Stimulated activated CD4-positive, alpha-beta T cell treated with anti-CD3 and anti-CD28 coated beads, Interleukin-1b, Interleukin-23, amount 100 ng/mL, for 4 hours (primary cell): ENCODE measurements at places on chromosomes 7 and 10.

- DNase-seq = no peak
Observed at GRCh38 chr10:112283100-112283499, at the start of gene TECTB. TSS of gene TECTB (plus strand) at chr10:112283400. CDS start at chr10:112283735, 335 bp downstream.

- no peak for DNase-seq
Observed at GRCh38 chr10:32377458-32378259, 30.7 kb upstream of the EPC1 start.

- DNase-seq = no peak
Observed at GRCh38 chr10:31359979-31360378, 41.0 kb downstream of the ZEB1 start.

- no peak for DNase-seq
Observed at GRCh38 chr10:68208424-68209042, 23.4 kb downstream of the ATOH7 start.

GRCh38 chr7:70384024-70384423 is 747.9 kb upstream of the GALNT17 start:
- DNase-seq = no peak

DNA sequence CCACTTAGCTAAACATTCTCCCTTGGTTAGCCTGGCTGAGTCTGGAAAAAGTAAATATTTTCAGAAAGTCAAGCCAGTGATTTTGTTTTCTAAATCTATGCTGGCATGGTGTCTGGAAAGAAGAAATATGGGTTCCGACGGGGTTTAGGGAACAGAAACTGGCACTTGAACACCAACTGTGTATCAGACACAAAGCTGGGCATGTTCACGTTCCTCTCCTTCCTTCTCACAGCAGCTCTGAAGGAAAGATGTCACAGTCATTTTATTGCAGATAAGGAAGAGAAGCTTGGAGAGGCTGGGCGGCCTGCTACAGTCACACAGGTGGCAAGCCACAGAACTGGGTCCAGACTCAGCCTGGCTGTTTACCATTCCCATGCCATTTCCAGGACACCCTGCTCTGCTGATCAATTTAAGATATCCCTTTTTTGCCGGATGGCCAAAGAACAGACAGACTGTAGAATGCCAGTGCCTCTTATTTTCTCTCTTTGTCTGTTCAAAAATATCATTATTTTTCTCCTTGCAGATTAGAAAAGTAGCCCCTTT is 118.8 kb downstream of the HERPUD2 start:
- DNase-seq = no peak

DNA sequence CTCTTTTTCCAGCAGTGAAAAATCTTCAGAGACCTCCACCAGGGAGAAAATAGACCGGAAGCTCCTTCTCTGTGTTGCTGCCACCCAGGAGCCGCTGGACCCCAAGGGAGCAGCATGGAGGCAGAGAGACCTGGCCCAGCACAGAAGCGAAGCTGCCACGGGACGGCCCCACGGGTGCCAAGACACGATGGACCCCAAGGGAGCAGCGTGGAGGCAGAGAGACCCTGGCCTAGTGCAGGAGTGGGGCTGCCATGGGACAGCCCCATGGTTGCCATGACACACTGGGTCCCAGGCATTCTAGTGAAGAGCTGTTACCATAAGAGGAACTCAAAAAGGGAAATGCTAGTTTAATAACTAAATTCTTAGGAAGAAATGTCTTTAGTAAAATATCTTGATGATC is 186.3 kb downstream of the PTPRN2 start:
- DNase-seq = no peak

DNA sequence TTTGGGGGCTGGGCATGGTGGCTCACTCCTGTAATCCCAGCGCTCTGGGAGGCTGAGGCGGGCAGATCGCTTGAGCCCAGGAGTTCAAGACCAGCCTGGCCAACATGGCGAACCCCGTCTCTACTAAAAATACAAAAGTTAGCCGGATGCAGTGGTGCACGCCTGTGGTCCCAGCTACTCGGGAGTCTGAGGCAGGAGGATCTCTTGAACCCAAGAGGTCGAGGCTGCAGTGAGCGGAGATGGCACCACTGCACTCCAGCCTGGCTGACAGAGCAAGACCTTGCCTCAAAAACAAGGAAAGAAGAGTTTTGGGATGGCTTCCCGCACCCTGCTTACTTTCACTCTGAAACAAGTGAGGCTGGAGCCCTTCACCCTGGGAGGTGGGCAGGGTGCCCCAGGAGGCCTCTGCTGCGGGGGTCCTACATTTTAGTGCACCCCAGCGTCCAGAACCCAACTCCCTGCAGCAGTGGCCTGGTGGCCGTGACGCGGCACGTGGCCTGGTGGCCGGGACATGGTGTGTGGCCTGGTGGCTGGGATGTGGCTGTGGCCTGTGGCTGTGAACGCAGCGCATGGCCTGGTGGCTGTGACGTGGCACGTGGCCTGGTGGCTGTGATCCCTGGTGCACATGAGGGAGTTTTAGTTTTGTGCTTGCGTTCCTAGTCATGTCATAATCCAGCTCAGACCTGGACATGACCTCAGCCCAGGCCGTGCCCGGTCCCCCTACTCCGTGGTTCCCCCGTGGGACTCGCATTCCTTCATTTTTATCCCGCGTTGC is 9.3 kb downstream of the KNDC1 start:
- no peak for DNase-seq

- no peak for DNase-seq
Observed at GRCh38 chr7:5179756-5180155, 10.3 kb upstream of the WIPI2 start.

DNA sequence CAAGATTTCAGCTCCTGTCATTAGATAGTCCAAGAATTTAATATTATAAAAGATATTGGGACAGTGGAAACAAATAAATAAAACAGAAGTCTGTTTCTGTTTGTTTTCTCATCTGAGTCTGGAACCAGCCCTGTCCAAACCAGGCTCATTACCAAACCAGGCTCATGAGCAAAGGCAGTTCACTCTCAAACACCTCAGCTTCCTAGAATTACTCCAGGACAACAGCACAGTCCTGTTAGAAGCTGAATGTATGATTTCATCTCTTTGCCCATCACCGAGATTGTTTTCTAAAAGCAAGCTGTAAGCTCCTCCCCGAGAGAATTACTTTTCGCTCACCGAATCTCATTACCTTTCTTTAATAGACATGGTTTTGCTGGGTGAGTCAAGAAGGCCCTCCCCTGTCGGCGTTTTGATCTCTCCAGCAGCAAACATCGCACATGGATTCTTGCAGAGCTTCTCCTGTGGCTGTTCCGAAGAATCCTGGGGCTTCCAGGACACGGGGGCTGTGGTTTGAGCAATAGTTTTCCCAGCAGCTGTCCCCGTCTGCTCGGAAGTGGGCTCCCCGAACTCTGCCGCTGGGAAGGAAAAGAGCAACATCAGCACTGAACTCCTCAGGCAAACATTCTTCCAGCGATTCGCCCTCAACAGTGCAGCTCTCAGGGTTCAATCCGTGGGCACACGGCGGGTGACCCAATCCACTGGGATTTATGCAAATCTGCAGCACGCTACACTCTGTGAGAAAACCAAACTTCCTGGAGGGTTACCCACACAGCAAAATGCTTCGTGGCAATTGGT is 112.5 kb downstream of the SVIL start:
- no peak for DNase-seq

- DNase-seq = no peak
Observed at GRCh38 chr7:113085781-113086390, 741 bp downstream of the GPR85 start.

- peak; percentile 40 for DNase-seq
Observed at GRCh38 chr7:5773661-5774086, 7.8 kb downstream of the RNF216 start.

- no peak for DNase-seq
Observed at GRCh38 chr7:156064971-156065386, 252.7 kb upstream of the SHH start.

- no peak for DNase-seq
Observed at GRCh38 chr7:152341039-152341913, 94.5 kb downstream of the KMT2C start.

DNA sequence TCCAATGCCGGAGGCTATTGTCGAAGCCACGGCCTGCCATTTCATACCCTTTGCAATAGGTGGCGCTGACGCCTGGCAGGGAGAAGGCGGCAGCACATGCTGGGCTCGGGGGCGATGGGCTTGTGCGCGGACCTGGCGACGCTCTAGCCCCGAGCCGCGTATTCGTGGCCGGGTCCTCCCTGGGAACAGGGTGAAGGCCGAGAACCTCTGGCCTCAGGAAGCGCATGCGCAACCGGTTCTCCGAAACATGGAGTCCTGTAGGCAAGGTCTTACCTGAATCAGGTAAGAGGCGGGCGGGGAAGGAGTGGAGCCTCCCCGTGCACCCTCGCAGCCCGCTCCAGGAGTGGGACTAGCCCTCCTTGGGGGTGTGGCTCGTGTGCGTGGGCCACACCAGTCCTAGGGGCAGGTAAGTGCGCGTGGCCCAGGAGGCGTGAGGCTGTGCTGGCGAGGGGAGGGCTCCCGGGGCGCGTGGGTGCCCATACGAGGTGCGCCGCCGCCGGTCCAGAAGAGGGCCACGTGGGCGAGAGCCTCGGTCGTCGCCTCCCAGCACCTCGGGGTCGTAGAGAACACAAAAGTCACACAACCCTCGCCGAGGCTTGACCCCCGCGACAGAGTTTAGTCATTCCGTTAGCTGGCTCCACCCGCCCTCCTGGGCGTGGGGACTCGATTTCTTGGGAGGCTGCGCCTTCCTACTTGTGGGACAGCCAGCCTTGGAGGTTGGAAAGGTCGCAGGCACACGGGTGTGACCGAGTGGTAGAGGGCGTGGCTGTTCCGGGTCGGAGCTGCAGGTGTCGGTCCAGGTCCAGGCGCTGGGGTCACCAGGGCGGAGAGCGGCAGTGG is 5.6 kb upstream of the MEST start:
- peak; percentile 47 for DNase-seq

DNA sequence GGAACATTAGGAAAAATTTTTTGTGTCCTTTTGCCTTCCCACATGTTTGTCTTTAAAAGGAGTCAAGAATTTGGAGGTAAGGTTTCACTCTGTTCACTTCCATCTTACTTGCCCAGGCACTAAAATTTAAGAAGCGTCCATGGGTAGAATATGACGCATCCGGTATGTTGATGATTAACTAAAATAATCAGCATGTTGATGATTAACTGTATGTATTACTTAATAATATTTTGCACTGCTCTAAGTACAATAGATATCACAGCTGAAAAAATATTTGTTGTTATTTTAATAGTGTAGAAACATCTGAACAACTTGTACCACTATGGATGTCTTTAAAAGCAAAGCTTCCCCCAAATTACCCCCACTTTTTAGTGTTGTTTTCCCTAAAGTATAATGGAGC is 11.5 kb downstream of the ANKRD22 start:
- DNase-seq = no peak

- DNase-seq = no peak
Observed at GRCh38 chr7:96181174-96181573, 140.7 kb downstream of the SLC25A13 start.

DNA sequence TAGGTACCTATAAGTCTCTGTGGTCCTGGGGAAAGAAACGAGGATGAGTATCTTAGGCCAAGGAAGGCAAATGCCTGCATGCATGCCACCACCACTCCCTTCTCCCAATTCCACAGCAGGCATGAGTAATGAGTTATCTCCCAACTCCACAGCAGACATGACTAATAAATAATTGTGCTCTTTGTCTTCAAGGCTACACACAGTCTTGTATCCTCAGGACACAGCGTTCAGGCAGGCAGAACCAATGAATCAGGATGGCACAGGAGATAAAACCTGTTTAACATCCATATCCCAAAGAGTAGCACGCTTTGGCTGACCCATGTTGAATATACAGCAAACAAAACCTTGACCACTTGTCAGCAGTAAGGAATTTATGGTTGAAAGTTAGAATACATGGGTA is 229.7 kb upstream of the NFE2L3 start:
- no peak for DNase-seq

DNA sequence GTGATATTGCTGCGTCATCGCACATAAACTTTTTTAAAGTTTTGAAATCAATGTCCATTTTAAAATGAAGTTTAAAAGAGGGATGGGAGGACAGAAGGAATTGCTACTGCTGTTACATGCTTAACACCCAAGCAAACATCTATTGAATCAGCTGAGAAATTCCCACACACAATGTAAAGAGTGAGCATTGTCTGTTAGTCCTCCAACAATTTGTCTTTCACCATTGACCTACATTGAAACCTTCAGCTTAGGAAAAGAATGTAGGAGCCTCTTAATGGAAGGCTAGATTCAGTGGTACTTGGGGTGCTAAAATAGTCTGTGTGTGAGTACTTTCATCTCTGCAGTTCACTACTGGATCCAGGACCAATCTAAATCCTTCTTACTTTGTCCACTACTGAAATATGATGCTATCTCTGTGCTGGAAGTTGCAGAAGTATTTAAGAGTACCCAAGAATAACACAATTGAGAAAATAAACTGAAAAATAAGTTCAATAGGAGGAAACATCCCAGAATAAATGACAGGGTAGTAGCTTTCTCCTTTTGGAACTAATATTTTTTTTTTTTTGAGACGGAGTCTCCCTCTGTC is 23.8 kb upstream of the FBXW4 start:
- DNase-seq = no peak

DNA sequence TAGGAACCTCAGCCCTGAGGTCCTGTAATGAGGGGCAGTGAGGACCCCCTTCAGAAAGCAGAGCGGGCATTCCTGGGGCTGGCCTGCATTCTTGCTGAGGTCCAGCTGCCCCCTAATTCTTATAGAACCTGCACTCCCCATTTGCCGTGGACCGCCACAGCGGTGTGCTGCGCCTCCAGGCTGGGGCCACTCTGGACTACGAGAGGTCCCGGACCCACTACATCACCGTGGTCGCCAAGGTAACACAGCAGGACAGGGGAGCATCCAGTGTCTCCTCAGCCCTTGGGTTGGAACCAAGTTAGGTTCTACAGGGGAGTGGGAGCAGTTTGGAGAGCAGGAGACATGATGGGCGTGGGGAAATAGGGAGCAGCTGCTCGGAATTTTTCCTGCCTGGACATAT is 7.3 kb downstream of the CDHR1 start:
- DNase-seq = no peak

GRCh38 chr10:16545116-16545736 is 23.5 kb upstream of the C1QL3 start:
- DNase-seq = no peak

DNA sequence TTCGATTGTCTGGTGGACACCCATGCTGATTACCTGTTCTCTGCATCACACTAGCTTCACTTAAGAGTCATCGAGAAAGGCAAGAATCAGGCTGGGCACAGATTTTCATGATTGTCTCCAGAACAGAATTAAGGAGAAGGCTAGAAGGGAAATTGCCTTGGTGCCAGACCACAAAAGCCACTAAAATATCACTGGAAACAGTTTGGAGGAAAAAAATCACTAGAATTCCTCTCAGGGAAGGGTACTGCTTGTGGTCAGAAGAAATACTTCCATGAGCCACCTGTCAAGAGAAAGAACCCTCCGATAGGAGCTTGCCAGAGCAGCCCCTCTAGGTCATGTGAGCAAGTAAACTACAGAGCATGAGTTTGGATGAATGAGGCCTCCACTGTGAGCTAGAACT is 269.3 kb upstream of the TEX47 start:
- no peak for DNase-seq

DNA sequence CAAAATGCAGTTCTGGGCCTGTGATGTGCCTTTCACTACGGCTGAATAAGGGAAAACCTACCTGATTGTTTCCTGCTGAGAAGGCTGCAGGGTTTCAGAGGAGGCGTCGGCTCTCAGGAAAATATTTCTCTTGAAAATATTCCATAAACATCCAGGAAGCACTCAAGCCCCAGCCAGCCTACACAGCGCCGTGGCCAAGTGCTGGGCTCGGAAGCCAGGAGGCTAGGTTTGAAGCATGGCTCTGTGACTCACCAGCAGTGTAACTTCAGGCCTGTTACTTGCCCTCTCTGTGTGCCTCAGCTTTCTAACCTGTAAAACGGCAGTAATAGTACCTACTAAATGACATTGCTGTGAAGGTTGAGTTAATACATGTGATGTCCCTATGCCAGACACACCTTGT is 399.1 kb downstream of the GATA3 start:
- DNase-seq = no peak
